Activated CD8-positive, alpha-beta memory T cell treated with anti-CD3 and anti-CD28 coated beads, Interleukin-2, amount 10 ng/mL, durations not matched to agents 7 days and 5 days (primary cell): ENCODE measurements at places on chromosomes 12 and 14.

- no peak for DNase-seq
Observed at GRCh38 chr12:90970471-90970870, 15.5 kb upstream of the CCER1 start.

DNA sequence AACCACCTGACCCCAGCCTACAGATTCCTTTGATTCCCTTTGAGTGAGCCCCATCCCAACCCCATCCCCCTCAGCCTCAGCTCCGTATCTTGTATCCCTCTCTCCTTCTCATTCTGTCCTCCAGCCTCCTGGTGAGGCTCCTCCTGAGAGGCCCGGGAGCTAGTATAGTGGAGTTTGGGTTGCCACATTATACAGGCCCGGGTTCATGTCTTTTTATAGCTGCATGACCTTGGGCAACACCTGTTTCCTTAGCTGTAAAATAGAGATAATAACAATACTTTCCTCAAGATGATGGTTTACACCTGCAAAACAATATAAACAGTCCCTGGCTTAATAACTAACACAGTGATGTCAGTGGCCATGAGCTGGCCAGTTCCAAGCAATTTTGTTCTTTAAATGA, 89.8 kb downstream of the STAB2 start:
- DNase-seq, result no peak

DNA sequence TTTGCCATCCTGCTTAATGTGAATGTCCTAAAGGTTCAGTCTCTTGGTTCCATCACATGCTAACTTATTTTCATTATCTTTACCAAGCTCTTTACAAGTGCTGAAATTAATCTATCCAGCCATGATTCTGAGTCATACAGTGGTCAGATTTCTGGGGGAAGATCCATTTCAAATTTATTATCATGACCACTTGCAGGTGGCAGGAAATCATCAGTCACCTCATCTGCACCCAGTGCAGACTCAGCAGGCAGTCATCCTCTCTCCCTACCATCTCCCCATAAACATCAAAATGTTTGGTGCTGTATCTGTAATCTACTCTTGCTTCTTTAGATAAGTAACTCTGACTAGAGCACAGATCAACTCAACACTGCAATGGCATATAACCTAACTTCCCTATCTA, 23.5 kb downstream of the ATG14 start:
- no peak for DNase-seq

DNA sequence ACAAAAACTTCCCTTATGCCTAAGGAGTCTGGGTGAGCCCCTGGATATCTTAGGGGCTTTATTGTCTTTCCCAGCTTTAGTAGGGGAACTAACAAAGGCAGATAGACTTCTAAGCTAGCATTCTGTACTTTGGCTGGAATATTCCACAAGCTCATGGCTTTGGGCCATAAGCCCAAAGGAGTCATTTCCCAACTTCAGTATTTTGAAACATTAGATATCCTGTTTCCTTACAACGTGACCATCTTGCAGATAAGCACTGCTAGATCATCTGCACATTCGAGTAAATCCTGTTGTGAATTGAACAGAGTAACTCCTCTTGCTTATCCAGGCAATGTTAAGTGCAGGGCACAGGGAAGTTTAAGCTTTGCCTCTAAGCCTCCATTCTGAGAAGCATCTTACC, 70.6 kb upstream of the ACTN1 start:
- DNase-seq, result no peak

DNA sequence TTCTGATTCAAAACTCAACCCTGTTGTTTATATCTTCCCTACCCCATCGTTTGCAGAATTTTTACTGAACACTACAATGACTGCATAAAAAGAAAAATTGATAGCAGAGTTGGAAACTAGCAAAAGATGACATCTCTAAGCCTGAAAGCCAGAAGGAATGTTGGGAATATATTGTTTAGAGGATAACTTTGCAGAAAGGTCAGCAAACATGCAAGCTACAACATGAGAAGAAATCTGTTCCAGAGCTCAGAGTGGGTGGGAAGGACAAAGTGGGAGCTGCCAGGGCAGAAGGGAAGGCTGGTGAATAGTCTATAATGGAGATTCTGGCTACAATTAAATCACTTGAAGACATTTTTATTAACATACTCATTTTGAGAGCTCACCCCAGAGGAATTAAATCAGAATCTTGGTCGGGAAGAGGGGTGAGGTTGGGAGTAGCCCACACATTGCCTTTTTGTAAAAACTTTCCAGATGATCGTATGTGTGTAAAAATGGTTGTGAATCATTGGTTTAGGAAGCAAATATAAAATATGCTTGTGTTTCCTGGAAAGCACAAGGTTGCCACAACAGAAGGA, 574.8 kb downstream of the FLRT2 start:
- DNase-seq, result no peak

DNA sequence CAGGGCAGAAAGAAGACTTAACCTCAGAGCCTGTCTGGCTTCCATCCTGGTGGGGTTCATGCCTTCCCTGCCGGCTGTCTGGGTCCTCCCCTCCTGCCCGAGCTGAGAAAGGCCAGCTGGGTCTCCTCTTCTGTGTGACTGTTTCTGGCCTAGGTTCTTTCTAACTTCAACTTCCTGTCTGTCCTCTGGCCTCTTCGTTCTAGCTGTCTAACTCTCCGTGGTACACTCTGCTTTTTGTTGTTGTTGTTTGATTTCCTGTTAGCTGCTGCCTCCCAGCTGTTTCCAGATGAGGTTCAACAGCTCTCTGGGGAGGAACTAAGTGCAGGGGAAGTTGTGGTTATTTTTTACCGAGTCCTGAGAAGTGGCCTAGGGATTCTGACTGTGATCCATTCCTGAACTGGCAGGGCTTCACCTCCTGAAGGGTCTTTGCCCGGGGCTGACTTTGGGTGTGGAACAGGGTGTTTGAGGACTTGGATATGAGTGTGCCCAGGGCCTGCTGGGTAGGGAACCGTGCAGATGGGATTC, 3.2 kb downstream of the MLXIP start:
- DNase-seq, result peak; percentile 68

- DNase-seq, result peak; percentile 58
Observed at GRCh38 chr12:52006726-52007157, at the start of gene TAMALIN. Gene TAMALIN (plus strand): TSS chr12:52006946. CDS start chr12:52007020, 74 bp downstream.

GRCh38 chr12:5197131-5197530, 153.5 kb downstream of the KCNA5 start:
- DNase-seq, result no peak

- no peak for DNase-seq
Observed at GRCh38 chr14:63644741-63645140, 3.1 kb upstream of the WDR89 start.

DNA sequence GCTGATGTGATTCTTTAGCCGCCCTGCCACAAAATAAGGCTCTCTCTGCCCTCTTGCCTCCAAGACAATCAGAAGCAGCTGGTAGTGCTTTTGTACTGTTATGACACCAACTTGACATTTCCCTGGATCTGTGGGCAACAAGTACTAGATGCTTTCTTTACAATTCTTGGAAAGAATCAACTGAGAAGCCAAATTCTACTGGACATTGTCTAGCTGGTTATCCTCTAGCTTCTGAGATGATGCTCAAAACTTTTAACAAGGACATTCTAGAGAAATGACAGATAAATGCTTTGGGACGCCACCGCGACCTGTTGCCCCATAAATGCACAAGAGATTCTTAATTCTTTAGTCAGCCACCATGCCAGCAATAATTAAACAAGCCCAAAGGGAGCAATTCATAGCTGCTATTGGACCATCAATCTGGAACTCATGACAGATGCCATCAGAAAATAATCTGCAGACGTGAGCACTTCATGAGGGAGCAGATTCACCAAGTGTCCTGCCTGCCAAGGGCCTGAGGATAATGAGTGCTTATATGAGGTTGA, 22.8 kb downstream of the FMNL3 start:
- no peak for DNase-seq

DNA sequence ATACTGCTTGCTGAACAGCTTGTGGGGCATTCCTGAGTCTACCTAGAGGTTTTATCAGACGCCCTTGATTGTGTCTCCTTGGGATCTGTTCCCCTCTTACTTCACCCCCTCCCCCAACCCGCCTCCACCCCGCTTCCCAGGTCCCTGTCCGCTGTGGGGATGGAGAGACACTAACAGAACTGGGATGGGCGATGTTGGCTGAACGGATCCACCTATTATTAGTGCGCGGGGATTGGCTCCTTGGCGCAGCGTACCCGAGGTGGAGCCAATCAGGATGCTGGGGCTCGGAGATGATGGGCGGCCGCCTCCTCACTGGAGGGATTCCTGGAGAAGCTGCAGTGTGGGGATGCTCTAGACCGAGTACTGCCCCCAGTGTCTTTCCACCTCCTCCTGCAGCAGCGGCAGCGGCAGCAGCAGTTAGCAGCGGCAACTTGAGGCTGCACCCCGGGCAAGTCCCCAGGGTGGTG, at the start of gene SYT1:
Gene SYT1, plus strand, starts transcription at position 372 of the 467 bp plus-strand sequence.
- DNase-seq, result no peak

DNA sequence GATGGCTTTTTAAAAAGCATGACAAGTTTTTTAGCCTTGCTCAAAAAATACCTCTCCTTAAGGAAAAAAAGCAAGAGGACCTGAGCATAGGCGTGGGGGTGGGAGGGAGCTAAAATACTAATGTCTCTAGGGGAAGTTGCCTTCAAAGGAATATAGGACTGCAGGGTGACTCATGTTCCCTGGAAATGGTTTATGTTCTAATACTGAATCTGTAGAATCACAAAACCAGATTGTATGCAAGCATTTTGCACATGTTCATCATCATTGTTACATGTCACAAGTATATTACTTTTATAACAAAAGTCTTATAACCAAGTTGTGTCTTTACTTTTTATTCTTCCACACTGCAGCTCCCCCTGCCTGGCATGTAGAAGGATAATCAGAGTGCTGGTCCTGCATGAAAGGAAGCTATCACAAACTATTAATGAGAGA, 36.6 kb downstream of the GPR135 start:
- DNase-seq, result no peak

DNA sequence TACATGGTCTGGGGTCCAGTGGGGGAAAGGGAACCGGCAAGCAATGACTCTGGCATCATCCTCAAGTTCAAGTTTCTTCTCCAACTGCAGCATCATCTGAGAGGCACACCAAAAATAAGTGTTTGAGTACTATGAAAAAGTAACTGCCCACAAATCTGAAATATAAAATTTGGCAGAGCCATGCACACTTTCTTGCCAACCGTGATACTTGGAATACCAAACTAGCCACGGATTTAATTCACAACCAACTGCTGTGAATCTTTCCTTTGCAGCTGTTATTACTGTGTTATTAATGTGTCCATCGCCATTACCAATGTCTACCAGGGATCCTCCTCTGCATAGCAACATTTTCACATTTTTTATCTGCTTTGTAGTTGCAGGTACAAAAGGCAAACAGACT, 74.6 kb downstream of the GXYLT1 start:
- no peak for DNase-seq

DNA sequence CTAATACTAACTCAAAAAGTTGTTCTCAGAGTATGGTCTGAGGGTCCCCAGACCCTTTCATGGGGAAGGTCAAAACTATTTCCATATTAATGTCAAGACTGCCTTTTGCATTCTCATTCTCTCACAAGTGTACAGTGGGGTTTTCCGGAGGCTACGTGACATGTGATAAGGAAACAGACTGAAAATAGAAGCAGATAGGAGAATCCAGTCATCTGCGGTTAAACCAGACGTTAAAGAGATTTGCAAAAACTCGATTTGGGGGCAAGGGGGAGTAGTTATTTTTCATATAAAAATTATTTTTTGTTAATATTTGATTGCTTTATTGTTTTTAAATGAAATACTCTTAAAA, 1.0 kb upstream of the NAP1L1 start:
- DNase-seq, result peak; percentile 62

DNA sequence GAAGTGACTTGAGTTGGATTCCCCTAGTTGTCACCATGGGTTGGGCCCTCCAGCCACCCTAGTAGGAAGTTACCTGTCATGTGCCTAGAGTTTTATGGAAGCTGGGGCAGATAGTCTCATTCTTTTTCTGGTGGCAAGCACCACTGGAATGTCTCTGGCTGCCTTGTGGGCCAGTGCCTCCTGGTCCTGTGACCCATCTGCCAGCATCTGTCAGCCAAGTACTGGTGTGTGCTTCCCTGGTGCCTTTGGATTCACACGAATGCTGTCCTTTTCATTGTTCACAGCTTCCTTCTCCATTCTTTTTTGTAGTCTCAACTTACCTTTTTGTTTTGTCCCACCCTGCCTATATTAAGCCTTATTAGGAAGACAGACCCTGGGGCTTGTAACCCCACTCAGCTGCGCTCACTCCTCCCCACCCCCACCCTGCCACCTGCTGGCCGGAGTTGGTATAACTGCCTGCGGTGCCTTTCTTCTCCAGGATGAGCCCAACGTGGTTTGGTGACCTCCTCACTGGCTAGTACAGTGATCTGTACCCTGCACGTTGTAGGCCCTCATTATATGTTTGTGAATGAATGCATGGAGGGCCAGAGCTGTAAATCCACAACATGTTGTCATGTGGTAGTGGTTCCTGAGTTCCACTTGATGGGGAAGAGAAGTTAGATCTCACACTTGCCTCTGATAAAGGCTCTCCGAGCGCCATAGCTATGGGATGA, 125.7 kb downstream of the TSPAN9 start:
- DNase-seq, result peak; percentile 64

DNA sequence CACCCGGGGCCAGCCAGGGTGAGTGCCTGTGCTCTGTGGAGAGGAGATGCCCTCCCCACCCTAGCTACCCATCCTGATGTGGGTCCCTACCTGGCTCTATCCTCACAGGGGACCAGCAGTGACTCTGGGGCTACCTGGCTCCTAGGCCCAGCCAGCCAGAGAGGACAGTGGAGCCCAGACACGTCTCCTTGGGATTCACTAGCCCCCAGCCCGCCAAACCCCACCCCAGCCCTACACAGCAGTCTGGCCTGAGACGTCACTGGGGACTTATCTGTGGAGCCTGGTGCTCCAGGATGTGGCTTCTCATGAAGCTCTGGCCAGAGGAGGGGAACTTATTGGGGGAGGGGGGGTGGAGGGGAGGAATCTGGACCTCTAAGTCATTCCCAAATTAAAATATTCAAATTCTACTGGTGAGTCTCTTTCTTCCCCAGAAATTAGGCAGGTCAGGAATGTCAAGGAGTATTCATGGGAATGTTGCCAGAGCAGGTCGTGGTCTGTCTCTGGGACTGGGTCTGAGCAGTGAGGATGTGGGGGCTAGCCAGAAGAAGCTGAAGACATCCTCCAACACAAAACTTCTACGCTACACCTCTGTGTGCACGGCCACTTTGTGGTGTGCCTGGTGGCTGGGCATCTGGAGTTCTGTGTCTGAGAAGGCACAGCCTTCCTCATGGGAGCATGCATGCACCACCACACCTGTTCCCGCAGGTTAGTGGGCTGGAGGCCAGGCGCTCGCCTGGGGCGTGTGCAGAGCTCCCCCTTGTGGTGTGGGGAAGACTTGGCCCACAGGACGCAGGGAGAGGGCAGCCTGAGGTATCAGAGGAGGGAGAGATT, 2.7 kb downstream of the CMTM5 start:
- peak; percentile 71 for DNase-seq

DNA sequence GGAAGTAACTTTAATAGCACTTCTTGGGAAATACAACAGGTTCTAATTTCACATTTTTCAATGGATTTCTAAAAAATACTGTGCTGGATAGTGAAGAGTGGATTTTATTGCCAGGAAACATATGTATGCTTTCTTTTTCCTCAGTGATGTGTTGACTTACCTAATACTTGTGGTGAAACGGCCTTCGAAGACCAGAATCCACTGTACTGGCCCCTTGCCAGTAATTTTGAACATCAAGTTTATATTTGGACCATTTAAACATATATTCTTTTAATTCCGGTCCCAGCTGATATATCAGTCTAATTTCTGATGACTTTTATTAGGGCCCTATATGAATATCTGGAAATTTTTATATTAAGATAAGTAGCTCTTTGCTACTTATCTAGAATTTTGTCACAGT, 1.8 kb downstream of the MSRB3 start:
- no peak for DNase-seq
